ENCODE measurements at places on chromosomes 2 and 18.

- no peak for DNase-seq
Measured at GRCh38 chr2:26245810-26246209, 1.1 kb downstream of the HADHB start.

DNA sequence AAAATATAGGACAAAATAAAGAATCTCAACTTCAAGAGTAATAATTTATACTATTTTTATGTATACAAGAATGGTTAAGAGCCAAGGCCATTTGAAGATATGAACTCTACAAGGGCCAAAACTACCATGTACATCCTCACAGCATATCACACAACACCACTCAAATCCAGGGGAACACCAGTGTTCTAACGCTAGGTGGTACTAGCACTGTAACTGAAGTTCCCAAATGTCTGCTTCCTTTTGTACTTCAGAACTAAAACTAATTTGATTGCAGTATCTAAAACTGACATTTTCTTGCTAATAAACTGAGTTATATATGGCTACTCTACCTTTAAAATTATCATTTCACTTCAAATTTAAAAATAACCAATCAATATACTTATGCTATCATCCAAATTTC, 47.0 kb downstream of the REV1 start:
- DNase-seq, result no peak

GRCh38 chr2:239544143-239544917, 143.5 kb upstream of the HDAC4 start:
- DNase-seq, result no peak

GRCh38 chr18:32848826-32849225, 76.0 kb upstream of the KLHL14 start:
- DNase-seq, result no peak

DNA sequence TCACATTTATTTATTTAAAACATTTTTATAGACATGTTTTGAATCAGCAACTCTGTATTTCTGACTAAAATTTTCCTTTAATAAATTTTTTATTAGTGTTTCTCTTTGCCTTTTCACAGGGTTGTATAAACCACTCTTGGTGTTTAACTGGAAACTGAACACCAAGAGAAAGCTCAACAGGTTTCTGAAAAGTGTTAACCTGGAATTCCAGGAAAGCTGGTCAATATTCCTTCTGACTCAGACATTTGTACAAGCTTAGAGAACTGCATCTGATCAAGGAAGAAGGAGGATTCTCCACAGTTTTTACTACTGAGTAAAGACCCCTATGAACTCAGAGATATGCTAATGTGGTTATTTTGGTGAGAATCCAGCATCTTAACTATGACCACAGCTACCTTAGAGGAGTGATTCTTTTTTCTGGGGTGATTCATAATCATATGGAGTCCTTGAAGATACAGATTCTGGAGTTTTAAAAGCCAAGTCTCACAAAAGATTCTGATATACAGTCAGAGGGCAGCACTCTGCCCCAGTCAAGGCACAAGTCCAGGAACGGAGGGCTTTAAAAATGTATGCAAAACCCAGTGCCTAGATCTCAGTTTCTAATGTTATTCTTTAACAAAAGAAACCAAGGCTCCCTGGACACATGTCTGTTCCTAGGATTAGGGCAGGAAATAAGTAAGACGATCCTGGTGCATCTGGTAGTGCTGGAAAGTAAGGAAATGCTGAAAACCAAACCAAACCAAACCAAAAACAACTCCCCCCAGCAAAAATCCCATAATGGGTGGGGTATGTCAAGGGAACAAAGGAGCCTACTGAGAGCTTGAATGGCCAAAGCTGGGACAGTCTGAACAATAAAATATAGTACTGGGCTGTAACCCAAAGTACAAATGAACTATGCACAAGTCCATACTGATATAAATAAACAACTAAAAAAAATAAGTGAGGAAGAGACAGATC, 85.1 kb upstream of the FZD5 start:
- DNase-seq, result no peak

- DNase-seq, result no peak
Measured at GRCh38 chr2:230873661-230874401, 9.1 kb downstream of the ITM2C start.

GRCh38 chr18:66621816-66622576, 18.1 kb upstream of the CDH19 start:
- DNase-seq, result no peak

DNA sequence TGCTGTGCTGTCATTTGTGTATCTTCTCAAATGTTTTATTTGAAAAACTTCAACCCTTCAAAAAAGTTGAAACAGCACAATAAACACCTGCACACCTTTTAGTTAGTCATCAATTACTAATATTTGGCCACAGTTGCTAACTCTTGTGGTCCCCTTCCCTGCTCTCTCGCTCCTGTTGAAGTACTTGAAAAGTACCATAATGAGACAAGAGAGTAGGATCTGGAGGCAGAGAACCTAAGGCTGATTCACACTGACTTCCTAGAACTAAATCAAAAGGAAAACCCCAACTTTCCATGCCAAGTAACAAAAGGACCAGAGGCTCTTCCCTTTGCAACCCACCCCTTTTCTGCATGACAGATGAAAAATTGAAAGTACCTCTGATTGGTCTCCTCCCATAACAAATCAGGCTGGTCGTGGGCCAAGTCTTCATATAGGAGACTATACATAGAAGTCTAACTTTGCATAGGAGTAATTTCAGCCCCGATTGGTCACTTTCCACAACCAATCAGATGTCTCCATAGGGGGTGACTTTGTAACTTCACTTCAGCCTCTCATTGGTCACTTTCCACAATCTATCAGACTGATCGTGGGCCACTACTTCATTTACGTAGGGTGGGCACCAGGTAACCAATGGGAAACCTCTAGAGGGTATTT, 179.7 kb downstream of the EPHA4 start:
- no peak for DNase-seq

DNA sequence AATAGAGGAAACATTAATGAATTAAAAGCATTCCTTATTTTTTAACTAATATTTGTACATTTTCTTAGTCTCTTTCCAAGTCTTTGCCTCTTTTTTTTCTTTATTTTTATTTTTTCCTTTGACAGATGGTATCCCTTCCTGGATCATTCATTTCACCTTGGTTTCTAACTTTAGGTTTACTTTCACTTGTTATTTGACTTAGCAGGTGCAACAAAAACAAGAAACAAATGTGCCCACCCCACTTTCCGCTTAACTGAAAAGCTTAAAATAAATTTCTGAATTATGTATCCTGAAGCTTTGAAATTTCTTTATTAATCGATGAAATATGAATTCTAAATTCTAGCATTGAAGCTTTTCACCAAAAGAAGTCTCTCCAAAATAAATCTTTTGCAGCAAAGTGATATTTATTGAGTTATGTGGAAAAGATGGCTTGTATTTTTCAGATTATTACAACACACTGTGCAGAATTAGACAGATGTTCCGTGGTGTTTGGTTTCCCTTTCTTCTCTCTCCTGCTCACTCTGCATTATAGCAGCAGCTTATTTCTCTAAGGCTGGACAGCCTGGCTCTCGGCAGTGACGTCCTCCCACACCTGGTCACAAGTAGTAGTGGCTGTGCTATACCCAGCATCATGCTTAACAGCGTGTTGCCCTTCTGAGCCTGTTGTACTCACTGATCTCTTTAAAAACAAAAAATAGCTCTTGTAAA, 99.1 kb upstream of the ZNF397 start:
- DNase-seq, result no peak

DNA sequence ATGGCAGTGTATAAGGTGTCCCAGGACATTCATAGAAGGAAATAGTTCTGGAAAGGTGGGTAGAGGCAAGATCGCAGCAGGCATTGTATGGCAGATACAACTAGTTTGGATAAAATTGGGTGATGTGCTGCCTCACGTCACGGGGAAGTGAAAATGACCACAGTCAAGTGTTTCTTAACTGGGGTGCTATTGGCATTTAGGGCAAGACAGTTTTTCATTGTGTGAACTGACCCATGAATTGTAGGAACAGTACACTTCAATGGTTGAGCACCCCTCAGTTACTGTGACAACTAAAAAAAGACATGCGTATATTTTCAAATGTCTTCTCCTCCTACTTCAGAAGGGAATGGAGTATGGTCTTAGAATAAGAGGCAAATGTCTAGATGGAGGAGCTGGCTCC, 22.3 kb upstream of the CYRIA start:
- DNase-seq, result no peak

GRCh38 chr18:74337155-74337911, 21.7 kb downstream of the C18orf63 start:
- no peak for DNase-seq

DNA sequence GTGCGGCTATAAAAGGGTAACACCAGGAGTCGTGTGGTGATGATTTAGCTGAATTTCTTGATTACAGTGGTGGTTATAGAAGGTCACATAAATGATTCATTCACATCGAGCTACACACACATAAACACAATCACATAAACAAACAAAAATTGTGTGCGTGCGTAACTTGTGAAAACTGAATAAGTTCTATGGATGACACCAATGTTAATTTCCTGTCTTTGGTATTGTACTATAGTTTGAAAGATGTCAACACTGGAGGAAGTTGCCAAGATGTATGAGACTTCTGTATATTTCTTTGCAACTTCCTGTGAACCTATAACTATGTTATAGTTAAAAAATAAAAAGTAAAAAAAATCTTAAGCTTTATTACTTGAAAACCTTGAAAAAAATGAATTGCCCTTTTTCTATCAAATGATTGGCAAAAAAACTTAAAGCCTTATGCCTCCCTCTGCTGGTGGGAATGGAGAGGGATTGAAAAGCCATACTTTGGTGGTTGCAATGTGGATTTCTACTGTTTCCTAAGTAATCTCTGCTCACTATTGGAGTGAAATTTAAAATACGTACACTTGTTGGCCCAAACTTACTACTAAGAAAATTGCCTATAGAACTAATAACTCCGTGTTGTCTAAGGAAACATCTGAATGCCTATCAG, 227.7 kb downstream of the RPIA start:
- DNase-seq, result no peak

Measured in stimulated activated CD8-positive, alpha-beta memory T cell treated with anti-CD3 and anti-CD28 coated beads, Interleukin-2, amount 100 ng/mL, for 1 hour (primary cell).